ENCODE measurements at places on chromosomes 16 and 17.

GRCh38 chr16:69013991-69014390 is 91.5 kb upstream of the HAS3 start:
- DNase-seq = no peak

GRCh38 chr16:59116744-59117143 is 382.6 kb upstream of the GOT2 start:
- DNase-seq = no peak

DNA sequence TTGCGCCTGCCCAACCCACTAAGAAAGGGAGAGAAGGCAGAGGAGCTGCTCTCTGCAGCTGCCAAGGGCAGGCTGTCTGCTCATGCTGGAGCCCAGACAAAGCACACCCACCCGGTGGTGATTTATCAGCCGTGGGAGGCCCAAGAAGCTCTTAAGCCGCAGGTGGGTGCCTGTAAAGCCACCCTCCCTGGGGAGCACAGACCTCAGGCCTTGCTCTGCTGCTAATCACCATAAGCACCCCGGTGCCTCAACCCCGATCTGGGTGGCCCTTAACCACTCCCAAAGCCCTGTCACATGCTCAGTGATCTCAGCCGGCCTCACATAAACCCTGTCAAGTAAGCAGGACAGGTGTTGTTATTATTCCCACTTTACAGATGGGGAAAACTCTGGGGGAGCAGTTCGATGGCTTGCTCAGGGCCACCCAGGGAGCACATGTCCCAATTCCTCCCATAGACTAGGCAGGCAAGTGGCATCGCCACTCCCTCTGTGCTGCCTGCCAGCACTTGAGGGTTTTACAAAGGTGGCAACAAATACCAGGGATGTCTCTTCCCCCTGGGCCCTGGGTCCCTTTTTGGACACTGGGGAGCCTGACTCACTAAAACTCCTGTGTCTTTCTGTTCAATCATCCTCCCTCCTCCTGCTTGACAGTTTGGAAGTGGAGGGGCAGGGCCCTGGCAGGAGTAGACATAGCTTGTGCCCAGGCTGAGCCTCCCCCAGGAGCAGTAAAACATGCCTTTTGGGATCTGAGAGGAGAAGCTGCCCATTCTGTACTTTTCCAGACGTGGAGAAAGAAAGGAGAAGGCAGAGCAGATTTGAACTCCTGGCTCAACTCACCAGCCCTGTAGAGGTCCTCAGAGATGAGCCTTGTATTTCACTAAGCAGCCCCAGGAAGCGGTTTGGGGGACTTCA is 299.3 kb downstream of the SOX9 start:
- DNase-seq = no peak

DNA sequence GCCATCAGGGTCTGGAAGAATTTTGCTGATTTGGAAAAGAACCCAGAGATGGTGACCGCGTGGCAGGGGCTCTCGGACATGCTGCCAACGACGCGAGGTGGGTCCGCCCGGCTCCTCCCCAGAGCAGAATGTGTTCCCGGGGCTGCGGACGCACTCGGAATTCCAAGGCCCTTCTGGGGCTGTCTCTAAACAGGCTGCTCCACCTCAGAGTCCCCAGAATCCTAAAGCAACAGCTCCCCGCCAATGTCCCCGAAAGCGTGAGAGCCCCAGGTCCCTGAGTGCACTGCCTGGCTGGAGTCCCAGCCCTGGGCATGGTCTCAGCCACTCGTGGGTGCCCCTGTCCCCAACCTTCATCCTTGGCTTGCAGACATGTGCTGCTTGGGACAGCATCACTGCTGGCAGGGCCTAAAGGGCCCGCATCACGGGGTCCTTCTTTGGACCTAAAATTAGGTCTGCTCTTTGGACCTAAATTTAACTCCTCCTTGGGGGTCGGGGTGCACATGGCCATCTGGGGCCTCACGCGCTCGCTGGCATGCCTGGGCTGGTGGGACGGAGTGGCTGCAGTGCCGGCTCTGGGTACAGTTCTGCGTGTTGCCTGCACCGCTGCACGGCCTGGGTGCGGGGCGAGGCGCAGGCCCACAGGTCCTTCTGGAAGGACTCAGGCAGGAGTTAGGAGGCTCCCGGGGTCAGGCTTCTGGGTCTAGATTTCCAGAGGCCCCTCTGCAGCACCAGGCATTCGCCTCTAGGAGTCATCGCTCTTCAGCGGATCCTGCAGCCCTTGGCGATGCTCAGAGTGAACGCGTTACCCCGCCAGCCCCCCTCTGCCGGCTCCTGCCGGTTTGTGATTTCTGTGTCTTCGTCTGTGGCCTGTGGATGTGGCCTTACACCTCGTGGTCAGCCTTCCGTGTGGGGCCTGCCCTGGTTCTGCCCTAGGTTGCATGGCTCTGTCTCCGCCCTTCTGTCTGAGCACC is 41.9 kb upstream of the CHMP6 start:
- peak; percentile 47 for DNase-seq

- DNase-seq = no peak
Measured at GRCh38 chr17:16187642-16188041, 27.7 kb downstream of the NCOR1 start.

DNA sequence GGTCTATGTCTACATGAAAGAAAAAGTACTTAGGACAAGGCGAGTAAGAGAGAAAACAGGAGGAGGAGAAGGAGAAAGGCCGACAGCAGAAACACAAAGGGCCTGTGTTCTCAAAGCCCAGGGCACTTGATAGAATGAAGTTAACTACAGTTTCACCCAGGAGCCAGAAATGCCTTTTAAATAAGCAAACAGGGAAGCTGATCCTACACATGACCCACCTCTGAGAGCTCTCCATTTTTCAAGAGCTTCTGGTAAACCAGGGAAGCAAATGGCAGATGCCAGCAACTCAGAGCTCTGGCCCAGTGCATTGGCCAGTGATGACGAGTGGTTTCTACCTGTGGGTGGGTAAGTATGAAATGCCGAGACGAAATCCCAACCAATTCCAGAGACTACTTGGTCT is 163.4 kb downstream of the ZFHX3 start:
- DNase-seq = no peak

DNA sequence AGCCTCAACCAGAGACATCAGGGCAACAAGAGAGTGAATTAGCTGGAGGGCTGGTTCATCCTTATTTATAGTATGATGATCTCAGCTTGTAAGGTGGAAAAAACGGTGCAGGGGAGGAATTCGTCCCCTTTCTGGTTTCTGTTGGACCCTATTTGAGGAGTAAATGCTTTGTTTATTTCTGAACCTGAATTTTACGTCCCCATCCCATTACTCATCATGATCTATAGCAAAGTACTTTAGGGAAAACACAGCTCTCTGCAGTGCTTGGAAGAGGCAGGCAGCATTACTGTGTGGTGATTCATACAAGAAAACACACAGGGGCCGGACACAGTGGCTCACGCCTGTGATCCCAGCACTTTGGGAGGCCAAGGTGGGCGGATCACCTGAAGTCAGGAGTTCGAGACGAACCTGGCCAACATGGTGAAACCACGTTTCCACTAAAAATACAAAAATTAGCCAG is 8.0 kb upstream of the VAT1L start:
- no peak for DNase-seq

DNA sequence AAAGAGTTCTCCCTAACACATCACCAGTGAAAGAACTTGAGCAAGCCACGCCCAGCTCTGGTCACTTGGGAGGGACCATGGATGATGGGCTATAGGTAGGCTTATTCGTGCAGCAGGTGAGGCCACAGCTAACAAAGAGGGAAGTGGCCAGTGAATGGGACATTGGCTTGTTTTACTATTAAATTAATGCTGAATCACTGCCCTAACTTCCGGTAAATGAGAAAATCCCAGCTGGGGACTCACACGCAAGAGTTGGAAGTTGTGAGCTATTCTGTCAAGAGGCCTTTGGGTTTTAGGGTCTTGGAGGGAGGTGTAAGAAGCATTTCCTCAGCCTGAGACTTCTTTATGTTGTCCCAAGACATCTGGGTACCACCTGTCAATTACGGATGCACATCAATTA is 315.3 kb downstream of the XYLT1 start:
- no peak for DNase-seq

GRCh38 chr16:89290887-89291286 is 73.4 kb downstream of the ZNF778 start:
- DNase-seq = peak; percentile 39

DNA sequence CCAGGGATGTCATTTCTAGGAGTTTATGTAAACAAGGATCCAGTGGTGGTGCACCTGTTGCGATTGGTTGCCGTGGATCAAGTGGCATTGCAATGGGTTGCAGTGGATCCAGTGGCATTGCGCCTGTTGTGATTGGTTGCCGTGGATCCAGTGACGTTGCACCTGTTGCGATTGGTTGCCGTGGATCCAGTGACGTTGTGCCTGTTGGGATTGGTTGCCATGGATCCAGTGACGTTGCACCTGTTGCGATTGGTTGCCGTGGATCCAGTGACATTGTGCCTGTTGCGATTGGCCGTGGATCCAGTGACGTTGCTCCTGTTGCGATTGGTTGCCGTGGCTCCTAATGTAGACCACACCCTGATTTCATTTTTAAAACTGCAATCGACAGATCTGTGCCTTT is 56.2 kb upstream of the CRISPLD2 start:
- no peak for DNase-seq

Data from right cardiac atrium (tissue), 5 donors.